ENCODE measurements at places on chromosomes 11 and 22.

- no peak for DNase-seq
These were observed 23.1 kb upstream of the RPS3 start for GRCh38 chr11:75376175-75376574.

DNA sequence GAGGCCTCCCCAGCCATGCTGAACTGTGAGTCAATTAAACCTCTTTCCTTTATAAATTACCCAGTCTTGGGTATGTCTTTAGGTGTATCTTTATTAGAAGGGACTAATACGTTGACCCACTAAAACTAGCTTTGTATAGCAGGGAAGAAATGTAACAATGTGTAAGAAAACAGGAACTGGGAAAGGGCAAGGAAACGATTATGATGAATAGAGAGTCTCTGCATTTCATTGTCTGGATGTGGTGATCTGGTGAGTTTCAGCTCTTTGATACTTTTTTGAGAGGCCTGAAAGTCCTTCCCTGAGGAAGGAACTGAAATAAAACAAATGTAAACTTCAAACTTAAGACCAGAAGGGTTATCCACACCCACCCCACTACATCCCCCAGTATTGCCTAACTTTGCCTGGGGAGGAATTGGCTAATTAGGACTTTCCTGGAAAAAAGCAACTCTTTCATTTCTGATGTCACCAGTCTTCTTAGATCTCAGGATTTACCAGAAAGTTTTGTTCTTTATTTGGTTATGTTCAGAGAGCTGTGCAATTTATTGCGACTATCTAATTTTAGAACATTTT is 119.0 kb downstream of the LDLRAD3 start:
- DNase-seq, result no peak

DNA sequence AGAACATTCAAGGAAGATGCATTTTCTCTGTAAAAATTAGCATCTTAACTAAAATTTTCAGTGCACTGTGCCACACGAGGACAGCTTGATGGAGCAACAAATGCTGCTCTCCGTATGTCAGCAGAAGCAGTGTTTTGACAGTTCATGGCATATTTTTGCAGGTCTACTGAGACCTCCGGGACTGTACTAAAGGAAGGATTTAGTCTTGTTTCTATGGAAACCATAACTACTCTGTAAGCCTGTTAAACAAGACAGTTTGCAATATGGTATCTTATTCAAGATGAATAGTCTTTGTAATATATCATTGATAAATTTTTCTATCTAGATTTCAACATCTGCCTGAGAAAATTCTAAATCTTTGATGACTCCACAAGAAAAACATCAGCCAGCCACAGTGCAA is 184.0 kb upstream of the GUCY1A2 start:
- DNase-seq, result no peak

- DNase-seq, result peak; percentile 5
These were observed 87.1 kb upstream of the RAG2 start for GRCh38 chr11:36684840-36685801.

- DNase-seq, result no peak
These were observed 130.3 kb downstream of the EFCAB6 start for GRCh38 chr22:43681731-43682360.

GRCh38 chr11:112477152-112477551 is 216.5 kb upstream of the PLET1 start:
- no peak for DNase-seq

DNA sequence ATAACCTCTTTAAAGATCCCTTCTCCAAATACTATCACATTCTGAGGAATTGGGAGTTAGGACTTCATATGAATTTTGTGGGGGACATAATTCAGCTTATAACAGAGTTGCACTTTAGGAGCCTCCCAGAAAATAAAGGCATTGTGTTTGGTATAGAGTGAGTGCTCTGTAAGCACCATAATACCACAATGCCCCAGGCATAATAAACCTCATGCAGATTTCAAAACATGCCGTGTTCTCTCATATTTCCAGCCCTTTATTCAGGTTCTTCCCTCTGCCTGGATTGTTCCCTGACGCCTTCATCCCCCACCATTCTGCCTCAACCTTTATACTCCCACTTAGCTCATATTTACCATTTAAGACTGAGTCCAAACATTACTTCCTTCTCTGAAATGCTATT is 398.8 kb upstream of the FAT3 start:
- no peak for DNase-seq
